Thoracic aorta endothelial cell (primary cell): ENCODE measurements at places on chromosomes 4 and X. TPM values are rescaled to one million over a fixed set of nuclear protein-coding genes. Genes with fewer than 3 reads are reported as not detected.

The ADH7 gene
- not detected in 2 replicates for total RNA-seq

The ADH1A gene
- total RNA-seq: not detected in 2 replicates

The MORF4L2 gene
- 941 and 964 TPM in 2 replicates for total RNA-seq

The PDZD4 gene
- total RNA-seq: under 0.01 and 0.14 TPM in 2 replicates
